ENCODE measurements at places on chromosomes 4 and X.

- no peak for DNase-seq
Measured at GRCh38 chr4:33133723-33134122, 2413.6 kb downstream of the PCDH7 start.

DNA sequence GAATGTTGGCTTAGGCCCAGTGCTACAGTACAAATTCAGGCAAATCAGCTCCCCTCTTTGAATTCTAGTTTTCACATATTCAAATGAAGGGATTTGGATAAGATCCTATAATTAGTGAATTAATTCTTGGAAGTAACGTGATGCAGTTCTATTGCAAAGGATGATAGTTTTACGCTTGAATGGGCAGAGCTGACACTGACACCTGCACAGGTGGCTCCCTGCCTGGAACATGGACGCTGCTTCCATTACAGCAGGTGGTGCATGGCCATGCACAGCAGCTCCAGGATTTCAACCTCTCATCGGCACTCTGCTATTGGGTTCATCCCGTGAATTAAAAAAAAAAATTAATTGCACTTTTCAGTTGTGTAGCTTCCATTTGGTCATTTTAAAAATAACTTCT is 28.4 kb upstream of the RPS6KA6 start:
- no peak for DNase-seq

GRCh38 chr4:3223956-3224748 is 24.8 kb upstream of the MSANTD1 start:
- no peak for DNase-seq

GRCh38 chrX:79176028-79176427 is 31.5 kb downstream of the GPR174 start:
- DNase-seq = no peak

- DNase-seq = no peak
Measured at GRCh38 chrX:99266255-99266654, 1143.8 kb downstream of the PCDH19 start.

GRCh38 chrX:338281-338835 is 19.8 kb upstream of the GTPBP6 start:
- no peak for DNase-seq

- no peak for DNase-seq
Measured at GRCh38 chrX:148580016-148580415, 79.6 kb downstream of the AFF2 start.

GRCh38 chr4:139641218-139641617 is 24.4 kb upstream of the MGST2 start:
- no peak for DNase-seq

DNA sequence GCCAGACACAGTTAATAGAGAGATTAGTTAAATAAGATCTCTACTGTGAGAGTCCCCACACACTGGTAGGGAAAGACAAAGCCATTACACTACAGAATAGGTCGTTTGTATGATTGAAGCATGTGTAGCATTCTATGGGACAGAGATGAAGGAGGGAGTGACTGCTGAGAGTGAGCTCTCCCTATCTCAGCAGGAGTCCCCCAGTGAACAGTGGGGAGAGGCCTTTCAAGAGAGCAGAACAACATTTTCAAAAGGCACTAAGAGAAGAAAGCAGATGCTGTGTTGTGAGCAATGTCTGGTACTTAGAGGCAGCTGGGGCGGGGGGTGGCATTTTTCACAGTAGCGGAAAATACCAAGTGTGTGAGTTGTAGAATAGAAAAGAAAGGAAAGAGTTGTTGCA is 413.6 kb downstream of the AFF2 start:
- no peak for DNase-seq

DNA sequence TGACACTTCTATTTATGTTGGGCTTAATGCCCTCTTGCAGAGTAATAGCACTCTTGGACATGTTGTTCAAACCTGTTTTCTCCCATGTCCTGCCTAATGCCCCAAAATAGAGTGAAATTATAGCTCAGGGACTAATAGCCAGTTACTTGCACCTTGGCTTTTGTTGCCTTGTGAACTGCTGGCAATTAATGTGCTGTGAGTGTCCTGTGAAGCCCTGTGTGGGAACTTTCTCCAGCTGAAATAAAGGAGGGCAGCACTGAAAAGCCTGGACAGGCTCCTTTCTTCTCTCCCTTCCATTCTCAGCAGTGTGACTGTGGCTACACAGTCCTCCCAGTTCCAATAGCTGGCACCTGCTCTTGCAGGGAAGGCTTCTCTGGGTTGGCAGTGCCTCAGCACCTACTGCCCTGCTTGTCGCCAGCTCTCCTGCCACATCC is 72.4 kb downstream of the DCLK2 start:
- no peak for DNase-seq

DNA sequence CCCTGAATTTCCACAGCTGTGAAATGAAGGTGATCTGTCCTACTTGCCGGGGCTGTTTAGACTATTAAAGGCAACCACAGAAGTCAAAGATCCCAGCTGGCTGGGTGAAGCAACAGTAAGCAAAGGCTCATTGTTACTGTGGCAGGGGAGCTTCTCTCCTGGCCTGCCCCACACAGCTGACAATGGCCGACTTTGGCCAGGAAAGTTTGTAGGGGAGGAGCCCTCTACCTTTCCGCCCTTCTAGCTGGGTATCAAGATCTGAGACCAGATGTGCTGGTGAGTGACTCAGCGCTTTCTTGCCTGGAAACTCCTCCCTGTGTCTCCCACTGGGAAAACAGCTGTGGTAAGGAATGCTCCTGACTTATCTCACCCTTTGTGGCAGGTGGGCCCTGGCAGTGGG is 21.1 kb downstream of the RASSF6 start:
- no peak for DNase-seq

GRCh38 chrX:41291309-41291708 is 42.7 kb upstream of the DDX3X start:
- no peak for DNase-seq

DNA sequence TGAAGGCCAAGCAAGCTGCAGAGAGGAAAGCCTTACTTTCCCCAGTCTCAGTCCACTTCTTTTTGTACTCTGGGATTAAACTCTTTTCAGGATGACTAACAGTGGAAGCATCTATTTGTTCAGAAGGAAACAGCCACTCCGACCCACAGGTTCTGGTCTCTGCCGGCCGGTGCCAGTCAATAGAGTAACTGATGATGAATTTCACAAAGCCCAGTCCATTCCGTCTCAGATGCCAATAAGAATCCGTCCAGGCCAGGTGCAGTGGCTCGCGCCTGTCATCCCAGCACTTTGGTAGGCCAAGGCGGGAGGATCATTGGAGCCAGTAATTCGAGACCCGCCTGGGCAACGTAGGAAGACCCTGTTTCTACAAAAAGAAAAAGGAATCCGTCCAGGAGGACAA is 58.5 kb upstream of the HELT start:
- no peak for DNase-seq

GRCh38 chr4:140497747-140498636 is at the start of gene MGAT4D:
Gene MGAT4D, minus strand, starts transcription at chr4:140498293. Its CDS starts 71 bp downstream, at chr4:140498222.
- DNase-seq = no peak

DNA sequence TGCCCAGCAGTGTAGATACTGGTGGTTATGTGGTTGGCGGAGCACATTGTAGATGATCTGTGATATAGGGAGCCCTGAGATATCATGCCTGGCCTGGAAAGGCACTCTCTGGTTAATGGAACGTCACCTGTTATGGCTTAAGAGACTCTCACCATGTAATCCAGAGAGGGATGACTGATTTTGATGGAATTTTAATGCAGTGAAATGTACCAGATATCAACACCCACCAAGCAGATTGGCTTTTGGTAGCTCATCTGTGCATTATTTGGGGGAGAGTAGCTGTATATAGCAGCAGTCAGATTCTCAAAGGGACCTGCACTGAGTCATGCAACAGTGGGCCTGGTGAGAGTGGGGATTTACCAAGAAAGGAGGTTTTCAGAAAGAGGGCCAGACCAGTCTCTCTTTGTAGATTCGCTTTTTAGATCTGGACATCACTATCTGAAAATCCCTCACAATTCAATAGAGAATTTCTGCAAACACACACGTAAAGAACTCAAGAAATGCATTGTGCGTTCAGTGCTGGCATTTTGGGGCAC is 17.3 kb downstream of the TSC22D3 start:
- no peak for DNase-seq

DNA sequence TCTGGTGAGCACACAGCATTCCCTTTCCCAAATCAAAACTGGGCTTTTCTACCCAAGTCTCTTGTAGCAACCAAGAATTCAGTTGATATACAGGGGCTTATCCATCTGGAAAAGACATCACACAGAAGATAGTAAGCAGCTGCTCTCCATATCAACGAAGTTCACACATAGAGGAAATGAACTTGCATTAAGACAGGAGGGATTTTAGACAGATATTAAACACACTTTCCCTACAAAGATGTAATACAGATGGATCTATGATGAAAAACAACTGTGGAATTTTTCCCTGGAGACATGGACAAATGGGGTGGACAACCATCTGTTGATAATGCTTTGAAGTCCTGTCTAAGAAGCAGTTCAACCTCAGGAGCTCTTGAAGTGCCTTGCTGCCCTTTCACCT is 9.8 kb upstream of the PDE5A start:
- no peak for DNase-seq

DNA sequence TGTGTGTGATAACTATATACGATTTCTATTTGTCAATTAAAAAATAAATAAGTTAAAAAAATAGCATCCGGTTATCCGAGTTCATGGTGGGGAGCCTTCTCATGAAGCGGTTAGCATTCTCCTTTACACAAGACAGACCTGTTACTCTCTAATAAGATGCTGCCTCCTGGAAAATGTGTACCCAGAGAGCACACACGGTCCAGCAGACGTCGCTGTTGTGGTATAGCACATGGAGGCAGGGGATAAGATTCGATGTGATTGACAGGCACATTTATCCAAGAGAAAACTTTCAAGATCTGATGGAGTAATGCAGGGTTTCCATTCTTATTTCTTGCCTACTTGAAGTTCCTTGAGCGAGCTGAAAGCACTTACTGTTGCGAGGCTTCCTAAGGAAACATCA is 62.7 kb upstream of the STS start:
- no peak for DNase-seq

GRCh38 chrX:71615954-71616353 is 2.4 kb downstream of the CXCR3 start:
- DNase-seq = no peak

GRCh38 chr4:143473334-143474126 is 40.0 kb upstream of the SMARCA5 start:
- no peak for DNase-seq

DNA sequence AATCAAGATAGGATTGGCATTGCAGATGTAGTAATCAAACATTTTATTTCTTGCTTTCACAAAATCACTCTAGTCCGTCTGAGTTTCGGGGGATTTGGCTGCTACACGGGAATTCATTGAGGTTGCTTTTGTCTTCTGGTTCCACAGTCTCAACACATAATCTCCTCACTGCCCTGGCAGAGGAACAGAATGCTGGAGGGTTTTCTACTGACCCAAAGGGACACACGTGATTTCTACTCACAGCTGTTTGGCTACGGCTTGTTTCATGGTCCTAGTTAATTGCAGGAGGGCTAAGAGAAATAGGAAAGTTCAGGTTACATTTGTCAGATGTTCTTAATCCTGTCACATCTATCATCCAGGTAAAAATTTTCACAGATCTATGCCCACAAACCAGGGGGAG is 1811.6 kb downstream of the ARAP2 start:
- DNase-seq = no peak

DNA sequence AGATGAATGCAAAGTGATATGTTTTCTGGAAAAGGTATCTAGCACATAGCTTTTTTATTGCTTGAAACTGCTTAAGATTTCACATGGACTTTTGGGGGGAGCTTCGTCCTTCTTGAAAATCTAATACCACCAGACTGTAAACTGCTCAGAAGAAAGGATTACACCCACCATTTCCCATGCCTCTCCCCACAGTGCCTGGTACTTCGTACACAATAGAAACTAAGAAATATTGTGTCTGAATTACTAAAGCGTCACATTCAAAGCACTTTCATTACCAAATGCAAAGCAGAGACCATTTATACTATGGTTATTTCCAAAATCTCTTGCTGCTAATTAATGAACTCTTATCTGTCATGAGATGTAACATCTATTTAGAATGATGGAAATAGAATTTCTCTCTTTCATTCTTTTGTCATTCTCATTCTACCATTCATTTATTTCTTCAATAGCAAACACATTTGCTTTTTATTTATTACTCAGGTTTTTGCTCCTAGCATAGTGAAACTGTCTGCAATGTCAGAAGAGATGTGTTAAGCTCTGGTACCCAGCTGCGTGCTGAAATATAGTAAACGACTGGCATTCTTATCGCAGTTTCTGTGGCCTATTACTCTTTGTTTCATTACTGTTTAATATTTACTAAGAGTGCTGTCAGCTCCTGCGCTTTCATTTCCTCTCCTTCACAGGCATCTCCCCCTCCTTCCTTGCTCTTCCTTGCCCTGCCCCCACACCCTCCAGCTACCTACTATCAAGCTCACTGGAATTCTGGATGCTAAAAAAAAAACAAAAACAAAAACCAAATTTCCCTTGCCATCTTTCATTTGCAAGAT is 51.4 kb upstream of the RAPGEF2 start:
- no peak for DNase-seq

DNA sequence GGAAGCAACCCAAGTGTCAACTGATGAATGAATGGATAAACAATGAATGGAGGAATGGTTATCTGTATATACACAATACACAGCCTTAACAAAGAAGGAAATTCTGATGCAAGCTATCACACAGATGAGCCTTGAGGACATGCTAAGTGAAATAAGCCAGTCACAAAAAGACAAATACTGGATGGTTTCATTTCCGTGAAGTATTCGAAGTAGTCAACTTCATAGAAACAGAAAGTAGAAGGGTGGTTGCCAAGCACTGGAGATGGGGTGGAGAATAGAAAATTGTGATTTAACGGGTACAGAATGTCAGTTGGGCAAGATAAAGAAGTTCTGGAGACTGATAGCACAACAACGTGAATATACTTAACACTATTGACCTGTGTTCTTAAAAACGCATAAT is 28.2 kb downstream of the CENPU start:
- DNase-seq = no peak

GRCh38 chr4:112889619-112890527 is 159.6 kb upstream of the ANK2 start:
- no peak for DNase-seq

GRCh38 chr4:152359208-152360044 is 176.5 kb downstream of the FBXW7 start:
- no peak for DNase-seq

- no peak for DNase-seq
Measured at GRCh38 chr4:11765849-11766453, 337.3 kb upstream of the HS3ST1 start.

DNA sequence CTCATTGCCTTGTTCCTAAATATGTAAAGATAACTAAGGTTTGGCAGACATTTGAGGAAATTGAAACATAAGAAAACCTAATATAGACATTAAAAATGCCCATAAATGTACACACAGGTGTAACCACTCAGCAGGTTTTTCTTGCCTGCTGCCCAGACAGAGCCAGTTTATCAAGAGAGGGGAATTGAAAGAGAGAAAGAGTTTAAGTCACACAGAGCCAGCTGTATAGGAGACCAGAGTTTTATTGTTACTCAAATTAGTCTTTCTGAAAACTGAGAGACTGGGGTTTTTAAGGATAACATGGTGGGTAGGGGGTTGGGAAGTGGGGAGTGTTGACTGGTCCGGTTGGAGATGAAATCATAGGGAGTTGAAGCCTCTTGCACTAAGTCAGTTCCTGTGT is 119.0 kb downstream of the CFAP299 start:
- DNase-seq = no peak
